Gastrocnemius medialis (tissue), 4 donors: ENCODE measurements at places on chromosomes 11 and 22. TPM values are rescaled to one million over a fixed set of nuclear protein-coding genes. Genes with fewer than 3 reads are reported as not detected.

The OR51E2 gene
- not detected for total RNA-seq

DNA sequence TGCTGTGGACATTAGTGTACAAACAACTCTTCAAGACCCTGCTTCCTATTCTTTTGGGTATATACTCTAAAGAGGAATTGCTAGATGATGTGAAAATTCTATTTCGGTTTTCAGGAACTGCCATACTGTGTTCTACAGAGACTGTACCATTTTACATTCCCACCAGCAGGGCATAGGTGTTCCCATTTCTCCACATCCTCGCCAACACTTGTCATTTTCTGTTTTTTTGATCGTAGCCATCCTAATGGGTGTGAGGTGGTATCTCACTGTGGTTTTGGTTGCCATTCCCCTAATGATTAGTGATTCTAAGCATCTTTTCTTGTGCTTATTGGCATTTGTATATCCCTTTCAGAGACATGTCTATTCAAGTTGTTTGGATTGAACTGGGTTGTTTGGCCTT lies 29.8 kb upstream of the GRK3 start:
- H3K4me3 ChIP-seq, result no peak overlapping the region
- no peak overlapping the region for H3K27ac ChIP-seq
- H3K4me1 ChIP-seq, result no peaks in the 10 kb centered on the region
- no peaks in the 10 kb centered on the region for H3K27me3 ChIP-seq

DNA sequence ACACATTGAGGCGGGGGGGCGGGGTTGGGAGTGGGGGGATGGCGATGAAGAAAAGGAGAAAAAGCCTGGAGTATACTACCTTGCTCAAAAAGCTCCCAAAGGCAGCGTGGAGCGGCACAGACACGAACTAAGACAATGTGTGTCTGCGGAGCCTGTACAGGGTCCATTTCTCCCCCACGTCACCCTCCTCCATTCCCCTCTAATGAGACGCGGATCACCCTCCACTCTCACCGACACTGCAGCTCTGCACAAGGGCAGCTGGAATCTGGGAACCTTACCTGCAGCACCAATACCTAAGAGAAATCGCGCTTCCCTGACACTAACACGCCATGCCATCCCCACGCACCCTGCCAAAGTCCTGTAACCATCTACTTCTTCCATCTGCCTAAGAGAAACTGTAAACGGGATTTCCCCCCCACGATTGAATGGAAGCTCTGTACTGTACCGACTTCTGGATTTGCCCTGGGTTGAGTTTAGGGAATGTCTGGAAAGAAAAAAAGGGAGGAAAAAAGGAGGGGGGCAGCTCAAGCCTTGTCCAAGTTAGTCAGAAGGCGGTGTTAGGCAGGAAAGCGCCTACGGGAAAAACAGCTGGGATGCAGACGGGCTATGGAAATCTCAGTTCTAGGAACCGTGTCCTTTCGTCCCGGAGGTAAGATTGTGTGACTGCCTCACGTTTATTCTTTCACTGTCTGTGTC lies 125.7 kb upstream of the C11orf58 start:
- H3K27ac ChIP-seq, result no peak overlapping the region
- DNase-seq, result no peak
- no peaks in the 10 kb centered on the region for H3K27me3 ChIP-seq
- H3K4me1 ChIP-seq, result no peaks in the 10 kb centered on the region

The C11orf52 gene
- total RNA-seq, result 17.1 TPM

DNA sequence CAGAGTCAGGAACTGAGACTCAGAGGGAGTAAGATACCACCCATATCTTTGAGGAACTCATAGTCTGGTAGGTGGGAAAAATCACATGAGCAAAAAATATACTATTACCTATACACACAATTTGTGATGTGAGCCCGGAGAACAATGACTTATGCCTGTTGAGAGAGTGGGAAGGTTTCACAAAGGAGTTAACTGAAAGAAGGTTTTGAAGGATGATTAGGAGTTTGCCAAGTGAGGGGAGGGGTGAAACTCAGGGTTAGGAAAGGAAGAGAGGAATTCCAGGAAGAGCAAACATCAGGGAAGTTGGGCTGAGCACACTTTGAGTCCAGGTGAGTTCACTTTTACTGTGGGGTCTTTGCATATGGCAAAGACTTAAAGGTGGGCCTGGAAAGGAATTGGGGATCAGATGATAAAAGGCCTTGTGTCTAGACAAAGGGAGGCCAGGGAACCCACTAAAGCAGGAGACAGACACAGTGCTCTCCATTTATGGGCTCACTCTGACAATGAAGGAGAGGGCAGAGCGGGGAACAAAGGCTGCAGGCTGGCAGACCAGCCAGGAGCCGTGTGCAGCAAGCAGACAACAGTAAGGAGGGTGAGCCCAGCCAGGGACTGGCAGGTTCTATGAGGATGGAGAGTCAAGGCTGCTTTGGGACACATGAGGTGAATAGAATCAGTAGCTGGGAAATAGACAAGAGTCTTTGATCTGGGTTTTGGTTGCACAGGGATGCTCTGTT lies 33.1 kb downstream of the TSPAN18 start:
- no peaks in the 10 kb centered on the region for H3K36me3 ChIP-seq
- peaks cover 11% of the 10 kb centered on the region for H3K4me1 ChIP-seq
- H3K27ac ChIP-seq, result no peak overlapping the region
- no peaks in the 10 kb centered on the region for H3K27me3 ChIP-seq
- DNase-seq, result no peak

The NCF4 gene
- 3.1 TPM for total RNA-seq

- no peaks in the 10 kb centered on the region for H3K36me3 ChIP-seq
- no peak overlapping the region for H3K27ac ChIP-seq
- no peaks in the 10 kb centered on the region for H3K27me3 ChIP-seq
- DNase-seq, result no peak
- no peak overlapping the region for H3K4me3 ChIP-seq
- peaks cover 16% of the 10 kb centered on the region for H3K4me1 ChIP-seq
Observed at GRCh38 chr11:47243454-47243853, 5.2 kb downstream of the ACP2 start.

The LRRC4C gene
- 0.24 TPM for total RNA-seq

DNA sequence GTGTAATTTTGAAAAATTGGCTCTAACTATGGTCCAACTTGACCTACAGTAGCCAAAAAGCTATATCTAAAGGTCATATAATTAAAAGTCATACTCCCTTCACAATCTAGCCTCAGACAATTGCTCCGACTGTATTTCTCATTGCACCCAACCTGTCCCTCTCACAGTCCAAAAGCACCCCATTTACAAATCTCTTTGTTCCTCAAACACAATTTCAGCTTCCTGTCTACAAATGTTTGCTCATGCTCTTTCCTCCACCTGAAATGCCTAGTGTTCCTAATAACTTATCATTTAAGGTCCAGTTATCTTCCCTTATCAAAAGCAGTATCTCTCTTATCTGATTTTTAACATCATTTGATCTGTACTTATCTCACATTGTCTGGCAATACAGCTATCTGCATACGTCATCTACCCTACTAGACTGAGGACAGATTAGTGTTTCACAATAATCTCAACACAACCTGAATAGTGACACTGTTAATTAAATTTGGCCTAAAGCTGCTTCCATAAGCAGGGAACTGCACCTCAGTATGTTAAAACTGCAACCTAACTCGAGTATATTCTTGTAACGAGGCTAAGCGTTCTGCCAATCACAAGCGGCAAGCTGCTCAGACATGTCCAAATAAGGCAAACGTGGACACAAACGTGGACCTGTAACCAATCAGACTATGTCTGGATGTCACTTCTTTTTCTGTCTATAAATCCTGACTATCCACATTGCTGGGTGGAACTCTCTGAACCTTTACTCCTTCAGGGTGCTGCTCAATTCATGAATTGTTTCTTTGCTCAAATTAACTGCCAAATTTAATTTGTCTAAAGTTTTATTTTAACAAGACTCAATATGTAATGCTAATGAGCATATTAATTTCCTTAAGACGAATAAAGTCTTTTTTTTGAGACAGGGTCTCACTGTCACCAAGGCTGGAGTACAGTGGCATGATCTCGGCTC lies 15.9 kb downstream of the PICALM start:
- DNase-seq, result no peak
- no peaks in the 10 kb centered on the region for H3K36me3 ChIP-seq

The UCP2 gene
- 16.8 TPM for total RNA-seq

The RAG2 gene
- total RNA-seq, result not detected

The F2 gene
- 3.0 TPM for total RNA-seq

The IFITM10 gene
- 3.2 TPM for total RNA-seq
